ENCODE measurements at places on chromosomes 3 and 15. TPM values are rescaled to one million over a fixed set of nuclear protein-coding genes. Genes with fewer than 3 reads are reported as not detected.

Gene CCR3
- not detected for total RNA-seq

DNA sequence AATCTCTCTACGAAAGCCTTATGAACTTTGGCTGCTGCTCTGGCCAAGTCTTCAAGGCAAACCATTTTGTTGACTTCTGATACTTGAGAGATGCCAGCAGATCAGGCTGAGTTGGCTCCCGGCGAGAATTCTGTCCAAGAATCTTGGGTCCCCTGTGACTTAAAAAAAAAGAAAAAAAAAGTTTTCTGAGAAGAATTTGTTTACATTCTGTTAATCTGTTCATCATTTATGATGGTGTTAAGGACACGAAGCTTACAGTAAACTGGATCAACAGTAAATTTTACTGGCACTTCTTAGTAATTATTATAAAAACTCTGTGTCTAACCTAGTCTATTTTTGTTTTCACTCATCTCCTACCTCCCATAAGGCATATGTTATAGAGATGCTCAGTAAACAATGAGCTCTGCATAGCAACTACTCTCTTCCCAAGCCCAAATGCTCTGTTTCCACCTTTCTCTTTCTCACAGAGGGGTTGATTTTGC lies 320.9 kb upstream of the RASGRP1 start:
- no peaks in the 10 kb centered on the region for H3K4me1 ChIP-seq
- H3K27me3 ChIP-seq = no peaks in the 10 kb centered on the region
- no peaks in the 10 kb centered on the region for H3K36me3 ChIP-seq
- DNase-seq = no peak

DNA sequence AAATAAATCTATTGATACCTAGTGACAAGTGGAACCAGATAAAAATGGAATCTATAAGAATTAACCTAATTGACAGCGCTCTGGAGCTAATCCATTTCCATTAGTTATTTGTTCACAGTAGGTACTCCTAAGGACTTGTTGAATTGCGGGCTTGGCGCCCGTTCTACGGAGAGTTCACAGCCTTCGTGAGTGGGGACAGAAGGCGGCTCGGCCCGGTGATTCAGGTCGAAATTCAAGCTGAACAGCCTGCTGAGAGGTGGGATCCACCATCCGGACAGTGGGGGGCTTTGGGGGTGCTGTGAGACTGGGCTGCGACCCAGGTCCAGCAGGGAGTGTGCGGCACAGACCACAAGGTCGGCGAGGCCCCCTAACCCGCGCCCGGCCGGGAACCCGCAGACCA lies 779 bp upstream of the CTNNB1 start:
- DNase-seq = peak; percentile 7
- H3K27me3 ChIP-seq = no peaks in the 10 kb centered on the region
- no peaks in the 10 kb centered on the region for H3K36me3 ChIP-seq
- peaks cover 19% of the 10 kb centered on the region for H3K4me1 ChIP-seq
- peak overlapping the region; percentile 95 for H3K27ac ChIP-seq

- H3K36me3 ChIP-seq = no peaks in the 10 kb centered on the region
- H3K27me3 ChIP-seq = peaks cover 34% of the 10 kb centered on the region
- no peak for DNase-seq
- no peak overlapping the region for H3K27ac ChIP-seq
- peaks cover 7% of the 10 kb centered on the region for H3K4me1 ChIP-seq
Measured at GRCh38 chr15:92394309-92395097, 822 bp downstream of the ST8SIA2 start.

Gene ERICH6
- not detected for total RNA-seq

Gene CDC25A
- not detected for total RNA-seq

DNA sequence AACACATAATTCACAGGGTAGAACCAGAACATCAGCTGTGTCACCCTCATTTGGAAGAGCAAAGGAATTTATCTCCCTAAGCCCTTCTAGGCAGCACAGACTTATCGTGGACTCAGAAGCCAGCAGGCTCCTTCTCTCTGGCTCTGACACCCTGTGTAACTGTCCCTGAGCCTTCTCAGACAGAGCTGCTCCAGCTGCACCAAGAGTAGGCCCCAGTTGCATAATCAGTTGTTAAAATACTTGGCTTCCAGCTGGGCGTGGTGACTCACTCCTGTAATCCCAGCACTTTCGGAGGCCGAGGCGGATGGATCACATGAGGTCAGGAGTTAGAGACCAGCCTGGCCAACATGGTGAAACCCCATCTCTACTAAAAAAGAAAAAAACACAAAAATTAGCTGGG lies 49.4 kb upstream of the ACVR2B start:
- no peak overlapping the region for H3K4me3 ChIP-seq
- H3K27me3 ChIP-seq = no peaks in the 10 kb centered on the region
- no peaks in the 10 kb centered on the region for H3K36me3 ChIP-seq
- DNase-seq = peak; percentile 76
- H3K27ac ChIP-seq = no peak overlapping the region
- no peaks in the 10 kb centered on the region for H3K4me1 ChIP-seq

Gene CCDC54
- not detected for total RNA-seq

Gene RLBP1
- not detected for total RNA-seq

GRCh38 chr3:46092702-46093080 lies 65.4 kb upstream of the XCR1 start:
- DNase-seq = no peak
- H3K27me3 ChIP-seq = no peaks in the 10 kb centered on the region
- H3K4me1 ChIP-seq = no peaks in the 10 kb centered on the region
- H3K36me3 ChIP-seq = no peaks in the 10 kb centered on the region

DNA sequence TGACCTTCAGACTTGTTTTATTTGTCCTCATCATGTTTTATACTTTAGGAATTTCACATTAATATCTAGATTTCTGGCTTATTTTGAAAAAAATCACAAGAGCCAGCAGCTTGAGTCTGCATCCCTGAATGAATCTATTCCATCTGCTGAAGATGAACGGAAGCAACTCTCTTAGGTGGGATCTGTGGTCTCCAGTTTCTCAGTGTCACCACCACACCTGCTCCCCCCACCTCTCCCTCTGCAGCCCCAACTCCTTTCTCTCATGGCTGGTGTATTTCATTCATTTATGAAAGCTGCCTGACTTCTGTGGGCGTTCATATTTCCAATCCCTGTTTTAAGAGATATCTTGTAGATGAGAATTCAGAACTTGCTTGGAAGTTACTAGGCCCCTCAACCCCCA lies 102.1 kb upstream of the AGBL1 start:
- DNase-seq = no peak
- H3K27me3 ChIP-seq = no peaks in the 10 kb centered on the region
- no peak overlapping the region for H3K27ac ChIP-seq
- no peak overlapping the region for H3K4me3 ChIP-seq
- H3K4me1 ChIP-seq = peaks cover 12% of the 10 kb centered on the region

Gene CP
- 0.85 TPM for total RNA-seq

DNA sequence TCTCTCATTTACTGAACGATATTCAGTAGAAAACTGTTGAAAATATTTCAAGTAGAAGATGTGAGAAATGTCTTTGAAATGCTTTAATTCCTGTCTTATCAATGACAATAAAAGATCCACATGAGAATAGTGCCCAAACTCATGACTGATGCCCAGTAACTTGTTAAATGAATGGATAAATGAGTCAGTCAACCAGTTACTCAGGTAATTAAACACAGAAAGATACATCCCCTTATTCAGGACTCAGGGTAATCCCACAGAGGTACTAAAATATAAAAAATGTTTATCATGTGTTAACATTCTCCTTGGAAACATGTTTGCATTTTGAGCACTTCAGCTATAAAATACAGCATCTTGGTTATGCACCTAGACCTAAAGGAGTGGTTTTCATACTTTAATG lies 169.5 kb downstream of the MBNL1 start:
- no peak for DNase-seq
- H3K4me3 ChIP-seq = no peak overlapping the region

DNA sequence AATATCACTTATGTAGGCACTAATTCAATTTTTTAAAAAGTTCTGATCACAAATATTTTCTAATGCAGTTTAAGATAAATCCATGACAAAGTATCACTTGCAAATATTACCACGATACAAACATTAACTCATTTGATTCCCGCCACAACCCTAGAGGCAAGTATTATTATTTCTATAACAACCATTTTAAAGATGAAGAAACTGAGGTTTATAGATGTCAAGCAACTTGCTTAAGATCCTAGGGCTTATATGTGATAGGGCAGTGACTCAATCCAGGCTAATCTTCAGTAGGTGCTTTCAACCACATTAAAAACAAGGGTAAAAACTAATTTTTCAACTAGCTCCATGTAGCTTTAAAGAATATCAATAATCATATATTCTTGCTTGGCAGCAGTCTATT lies 1.7 kb downstream of the DYNC1LI1 start:
- DNase-seq = no peak
- peak overlapping the region; percentile 88 for H3K4me3 ChIP-seq
- peaks cover 17% of the 10 kb centered on the region for H3K4me1 ChIP-seq
- peak overlapping the region; percentile 99 for H3K27ac ChIP-seq
- H3K27me3 ChIP-seq = no peaks in the 10 kb centered on the region
- no peaks in the 10 kb centered on the region for H3K36me3 ChIP-seq

DNA sequence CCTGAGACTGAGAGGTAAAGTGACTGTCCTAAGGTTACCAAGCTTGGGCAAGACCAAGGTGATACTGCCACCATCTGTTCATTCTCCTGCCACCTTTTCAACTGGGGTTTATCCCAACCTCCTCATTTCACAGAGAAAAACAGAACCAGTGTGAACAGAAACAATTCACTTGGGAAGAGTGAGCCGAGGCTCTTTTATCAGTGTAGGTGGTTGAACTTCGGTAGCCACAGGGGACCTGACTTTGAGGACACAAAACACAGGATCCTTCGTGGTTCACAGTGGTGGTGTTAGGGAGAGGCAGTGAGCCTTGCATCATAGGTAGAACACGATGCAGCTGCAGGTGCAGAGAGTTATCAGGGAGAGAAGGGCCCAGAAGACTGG lies 72.8 kb upstream of the ICE2 start:
- H3K27ac ChIP-seq = peak overlapping the region; percentile 75
- H3K36me3 ChIP-seq = no peaks in the 10 kb centered on the region
- DNase-seq = no peak
- H3K4me3 ChIP-seq = no peak overlapping the region

DNA sequence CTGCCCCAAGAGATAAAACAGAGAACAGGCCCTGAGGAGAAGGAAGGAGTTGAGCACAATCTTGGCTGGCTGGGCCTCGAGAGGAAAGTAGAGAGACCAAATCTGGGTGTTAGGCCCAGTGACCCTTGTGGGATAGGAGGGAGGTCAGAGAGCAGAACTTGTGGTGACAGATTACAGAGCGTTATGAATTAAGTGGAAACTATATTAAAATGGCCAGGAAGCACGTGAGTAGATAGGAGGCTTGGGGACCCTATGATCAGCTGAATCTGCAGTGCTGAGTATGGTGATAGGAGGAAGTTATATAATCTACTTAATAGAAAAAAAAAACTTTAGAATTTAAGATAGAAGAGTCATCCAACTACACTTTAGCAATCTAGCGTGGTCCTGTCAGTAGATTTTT lies 30.0 kb downstream of the ST6GAL1 start:
- no peaks in the 10 kb centered on the region for H3K27me3 ChIP-seq
- peaks cover 9% of the 10 kb centered on the region for H3K36me3 ChIP-seq
- H3K4me1 ChIP-seq = no peaks in the 10 kb centered on the region
- no peak for DNase-seq

Gene GOLGA8G
- not detected for total RNA-seq

Gene LRRC58
- 12.9 TPM for total RNA-seq

Gene COL6A5
- not detected for total RNA-seq

Gene DYNC1LI1
- total RNA-seq = 44.2 TPM

GRCh38 chr3:171878461-171879225 lies 35.5 kb downstream of the TMEM212 start:
- H3K27me3 ChIP-seq = no peaks in the 10 kb centered on the region
- H3K27ac ChIP-seq = no peak overlapping the region
- DNase-seq = no peak
- no peak overlapping the region for H3K4me3 ChIP-seq
- peaks cover 18% of the 10 kb centered on the region for H3K4me1 ChIP-seq

GRCh38 chr15:40845036-40845435 lies 1.2 kb downstream of the SPINT1 start:
- H3K36me3 ChIP-seq = no peaks in the 10 kb centered on the region
- H3K27me3 ChIP-seq = peaks cover 34% of the 10 kb centered on the region

- H3K4me3 ChIP-seq = no peak overlapping the region
- DNase-seq = no peak
- no peaks in the 10 kb centered on the region for H3K4me1 ChIP-seq
- no peaks in the 10 kb centered on the region for H3K27me3 ChIP-seq
- H3K36me3 ChIP-seq = no peaks in the 10 kb centered on the region
Measured at GRCh38 chr3:141699324-141699723, 38.8 kb upstream of the RNF7 start.

DNA sequence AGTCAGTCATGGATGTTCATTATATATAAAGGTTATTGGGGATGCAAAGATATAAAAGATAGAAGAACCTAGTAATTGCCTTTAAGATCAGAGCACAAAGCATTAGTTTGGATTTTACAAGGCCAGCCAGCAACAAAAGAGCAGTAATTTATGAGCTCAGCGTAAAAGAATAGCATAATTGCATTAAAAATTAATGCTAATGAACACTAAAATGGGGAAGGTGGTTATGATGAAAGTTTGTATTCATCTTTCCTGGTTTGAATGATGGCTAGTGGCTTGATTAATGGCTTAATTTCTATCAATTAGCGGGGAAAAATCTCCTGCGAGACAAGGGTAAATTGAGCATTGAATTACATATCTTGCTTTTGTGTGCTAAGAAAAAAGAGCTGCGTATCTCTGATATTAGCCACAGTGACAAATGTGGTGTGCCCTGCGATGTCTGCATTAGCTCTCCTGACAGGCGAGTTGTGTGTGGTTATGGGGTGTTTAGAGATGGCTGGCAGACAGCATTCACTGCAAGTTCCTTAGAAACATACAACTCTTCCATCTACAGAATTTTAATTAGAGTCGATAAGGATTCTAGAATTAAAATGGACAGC lies 42.8 kb upstream of the MLF1 start:
- no peak for DNase-seq
- no peaks in the 10 kb centered on the region for H3K4me1 ChIP-seq
- no peak overlapping the region for H3K27ac ChIP-seq
- no peaks in the 10 kb centered on the region for H3K36me3 ChIP-seq

- no peak for DNase-seq
- H3K27me3 ChIP-seq = no peaks in the 10 kb centered on the region
- no peak overlapping the region for H3K4me3 ChIP-seq
- H3K27ac ChIP-seq = no peak overlapping the region
Measured at GRCh38 chr3:182165234-182165633, 453.5 kb downstream of the SOX2 start.

Gene NPAP1
- not detected for total RNA-seq

Measured in gastrocnemius medialis (tissue), 4 donors.